ENCODE measurements at places on chromosomes 2 and 18.

GRCh38 chr2:95001051-95001562 lies 24.4 kb upstream of the MAL start:
- no peak for DNase-seq

DNA sequence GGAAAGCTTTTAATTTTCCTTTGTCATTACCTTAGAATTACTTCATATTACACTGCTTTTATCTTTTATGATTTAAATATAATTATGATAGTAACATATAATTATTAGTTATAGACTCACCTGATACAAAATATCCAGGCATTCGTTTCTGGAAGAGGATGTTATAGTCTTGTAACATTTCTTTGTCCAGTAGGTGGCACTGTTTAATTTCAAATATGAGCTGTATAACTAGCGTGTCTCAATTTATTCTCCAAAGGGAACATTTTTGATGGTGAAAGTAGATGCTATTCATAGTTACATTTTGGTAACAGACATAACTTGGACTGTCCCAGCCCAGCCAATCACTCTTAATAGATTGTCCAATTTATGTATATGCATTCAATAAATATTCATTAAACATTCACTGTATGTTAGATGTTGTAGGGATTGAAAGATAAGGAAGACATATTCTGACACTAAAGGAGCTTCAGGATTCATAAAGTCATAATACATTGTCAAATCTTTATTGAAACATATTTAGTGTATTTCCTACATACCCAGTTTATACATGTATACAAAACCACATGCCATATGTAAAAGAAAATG lies 19.2 kb downstream of the DAW1 start:
- DNase-seq: no peak

DNA sequence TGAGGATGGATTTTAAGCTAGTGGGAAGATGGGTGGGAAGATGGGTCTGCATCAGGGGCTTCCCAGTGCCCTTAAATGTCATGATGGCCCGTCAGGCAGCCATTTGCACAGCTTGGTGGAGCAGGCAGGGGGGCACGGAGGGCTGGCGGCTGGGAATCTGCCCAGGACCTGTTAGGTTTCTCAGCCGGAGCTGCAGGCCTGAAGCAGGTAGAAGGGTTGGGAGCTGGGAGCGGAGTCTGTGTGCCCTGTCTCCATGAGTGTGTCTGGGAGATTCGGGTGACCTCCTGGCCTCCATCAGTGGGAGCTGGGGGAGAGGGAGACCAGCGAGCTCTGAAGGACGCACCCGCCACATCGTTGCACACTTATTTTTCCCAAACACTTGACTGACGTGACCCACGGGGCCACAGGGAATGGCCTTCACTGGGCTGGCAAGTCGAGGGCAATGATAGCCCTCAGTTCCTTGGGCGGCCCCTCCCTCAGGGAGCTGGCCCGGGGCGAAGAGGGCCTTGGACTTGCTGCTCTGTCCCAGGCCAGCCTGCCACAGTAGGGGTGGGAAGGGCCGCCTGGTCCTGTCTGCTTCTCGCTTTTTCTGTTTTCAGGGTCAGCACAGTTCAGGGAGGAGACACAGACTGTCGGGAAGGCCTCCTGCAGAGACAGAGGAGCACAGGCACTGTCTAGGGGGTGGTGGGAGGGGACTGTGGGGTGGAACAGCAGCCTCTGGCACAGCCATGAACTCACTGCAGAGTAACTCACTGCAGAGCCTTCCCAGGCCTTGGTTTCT lies 236.8 kb downstream of the ZBTB7C start:
- no peak for DNase-seq

- DNase-seq: no peak
Measured at GRCh38 chr2:127479219-127479825, 47.0 kb downstream of the IWS1 start.

DNA sequence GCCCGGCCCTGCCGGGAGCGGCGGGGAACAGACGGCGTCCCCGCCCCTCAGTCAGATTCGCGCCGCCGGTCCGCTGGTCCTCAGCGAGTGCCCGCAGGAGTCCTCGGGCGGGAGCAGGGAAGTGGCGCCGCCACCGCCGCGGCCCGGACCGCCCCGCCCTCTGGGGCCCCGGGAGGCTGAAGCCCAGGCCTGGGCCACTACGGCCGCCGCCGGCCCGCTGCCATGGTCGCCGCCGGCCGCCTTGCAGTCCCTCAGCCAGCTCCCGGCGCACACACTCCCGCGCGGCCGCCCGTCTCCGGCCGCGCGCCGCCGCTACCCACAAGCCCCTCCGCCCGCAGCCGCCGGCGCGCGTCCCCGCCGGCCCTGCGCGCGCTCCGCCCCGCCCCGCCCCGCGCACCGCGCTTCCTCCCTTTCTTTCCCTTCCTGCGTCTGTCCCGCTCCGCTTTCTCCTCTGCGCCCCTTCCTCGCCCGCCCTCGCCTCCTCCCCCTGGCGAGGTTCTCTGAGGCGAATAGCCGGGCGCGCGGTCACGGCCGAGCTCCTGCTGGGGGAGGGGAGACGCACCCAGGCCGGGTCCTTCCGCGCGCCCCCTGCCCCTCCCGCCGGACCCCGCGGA lies at the start of gene ROCK2:
ROCK2 (minus strand) TSS at position 295 of the 614 bp plus-strand sequence. CDS start 500 bp downstream, outside the sequence.
- peak; percentile 79 for DNase-seq

DNA sequence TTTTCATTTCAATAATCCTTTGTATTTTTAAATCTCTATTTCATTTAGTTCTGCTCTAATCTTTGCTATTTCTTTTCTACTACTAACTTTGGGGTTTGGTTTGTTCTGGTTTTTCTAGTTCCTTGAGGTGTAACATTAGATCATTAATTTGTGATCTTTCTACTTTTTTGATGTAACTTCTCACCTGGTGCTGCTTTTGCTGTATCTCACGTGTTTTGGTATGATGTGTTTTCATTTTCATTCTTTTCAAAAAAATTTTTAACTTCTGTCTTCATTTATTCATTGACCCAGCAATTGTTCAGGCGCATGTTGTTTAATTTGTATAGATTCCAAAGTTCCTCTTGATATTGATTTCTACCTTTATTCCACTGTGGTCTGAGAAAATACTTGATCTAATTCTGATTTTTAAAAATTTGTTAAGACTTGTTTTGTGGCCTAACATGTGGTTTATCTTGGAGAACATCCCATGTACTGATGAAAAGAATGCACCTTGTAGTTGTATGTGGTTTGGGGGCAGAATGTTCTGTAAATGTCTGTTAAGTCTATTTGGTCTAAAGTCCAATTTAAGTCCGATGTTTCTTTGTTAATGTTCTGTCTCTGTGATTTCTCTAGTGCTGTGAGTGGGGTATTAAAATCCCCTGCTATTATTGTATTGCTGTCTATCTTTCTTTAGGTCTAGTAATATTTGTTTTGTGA lies 17.3 kb upstream of the MALT1 start:
- DNase-seq: no peak

GRCh38 chr2:24409700-24410556 lies 49.6 kb upstream of the ITSN2 start:
- DNase-seq: peak; percentile 47

All from CD4-positive, alpha-beta T cell treated with Interleukin-17A for 4 hours (primary cell).